Suprapubic skin (tissue), 4 donors: ENCODE measurements at places on chromosomes 16 and 17.

GRCh38 chr16:10883004-10883403 lies 6.0 kb downstream of the CIITA start:
- DNase-seq, result no peak
- no peaks in the 10 kb centered on the region for H3K36me3 ChIP-seq
- peaks cover 11% of the 10 kb centered on the region for H3K27me3 ChIP-seq
- no peak overlapping the region for H3K4me3 ChIP-seq
- H3K4me1 ChIP-seq, result peaks cover 12% of the 10 kb centered on the region
- H3K27ac ChIP-seq, result no peak overlapping the region

- H3K4me3 ChIP-seq, result no peak overlapping the region
- H3K36me3 ChIP-seq, result no peaks in the 10 kb centered on the region
- H3K27me3 ChIP-seq, result peaks cover 82% of the 10 kb centered on the region
- no peak for DNase-seq
- no peak overlapping the region for H3K27ac ChIP-seq
- peaks cover 18% of the 10 kb centered on the region for H3K4me1 ChIP-seq
These were observed 17.8 kb downstream of the ENPP7 start for GRCh38 chr17:79748295-79749099.

DNA sequence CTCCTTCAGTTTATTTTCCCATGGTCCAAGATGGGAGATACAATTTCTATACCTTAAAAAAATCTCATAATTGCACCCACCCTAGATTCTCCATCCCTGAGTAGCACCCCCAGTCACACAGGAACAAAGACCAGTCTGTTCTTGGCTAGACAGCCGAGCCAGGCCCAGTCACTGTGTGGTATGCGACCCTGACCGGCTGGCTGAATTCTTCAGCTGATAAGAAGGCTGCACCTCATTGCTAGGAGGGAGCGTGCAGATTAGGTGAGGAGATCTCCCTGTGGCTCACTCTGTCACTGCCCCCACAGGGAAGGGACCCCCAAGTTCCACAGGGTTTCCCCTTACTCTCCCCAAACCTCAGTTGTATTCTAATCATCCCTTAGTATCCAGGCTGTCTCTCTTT lies 138.7 kb downstream of the SALL1 start:
- no peak for DNase-seq
- H3K36me3 ChIP-seq, result no peaks in the 10 kb centered on the region
- no peak overlapping the region for H3K27ac ChIP-seq

- H3K27me3 ChIP-seq, result peaks cover 88% of the 10 kb centered on the region
- H3K4me3 ChIP-seq, result no peak overlapping the region
- no peak overlapping the region for H3K27ac ChIP-seq
- peaks cover 31% of the 10 kb centered on the region for H3K4me1 ChIP-seq
- DNase-seq, result no peak
These were observed 6.1 kb downstream of the NOG start for GRCh38 chr17:56599566-56599965.

DNA sequence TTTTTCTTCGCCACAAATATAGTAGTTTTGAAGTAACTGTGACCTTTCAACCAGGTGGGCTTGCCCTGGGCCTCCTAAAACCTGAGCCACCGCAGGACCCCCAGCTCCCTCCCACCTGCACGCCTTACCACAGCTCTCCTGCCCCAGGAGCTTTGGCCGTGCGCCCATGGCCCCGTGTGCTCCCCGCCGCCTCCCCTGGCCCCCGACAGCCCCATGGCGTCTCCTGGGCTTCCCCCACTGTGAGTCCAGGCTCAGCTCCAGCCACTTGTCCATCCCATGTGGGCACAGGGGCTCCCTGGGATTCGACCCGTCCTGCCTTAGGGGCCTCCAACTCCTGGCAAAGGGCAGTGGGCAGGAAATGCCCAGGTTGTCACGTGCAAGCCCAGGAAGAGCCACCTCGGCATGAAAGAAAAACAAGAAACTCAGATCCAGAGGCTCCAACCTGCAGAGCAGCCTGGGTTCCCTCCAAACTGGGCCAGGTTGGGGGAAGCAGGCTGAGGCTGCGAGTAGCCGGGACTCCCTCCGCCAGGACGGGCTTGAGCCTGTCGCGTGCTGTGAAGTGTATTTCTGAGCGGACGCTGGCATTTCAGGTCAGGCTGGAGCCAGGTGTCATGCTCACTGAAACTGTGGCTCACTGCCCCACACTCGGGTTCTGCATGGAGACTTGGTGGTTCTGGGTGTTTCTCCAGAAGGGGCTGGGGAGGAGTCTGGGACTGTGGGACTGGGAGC lies 5.8 kb downstream of the LGALS3BP start:
- DNase-seq, result no peak
- H3K27ac ChIP-seq, result no peak overlapping the region
- H3K4me1 ChIP-seq, result peaks cover 55% of the 10 kb centered on the region
- H3K27me3 ChIP-seq, result no peaks in the 10 kb centered on the region

- H3K36me3 ChIP-seq, result no peaks in the 10 kb centered on the region
- peaks cover 52% of the 10 kb centered on the region for H3K4me1 ChIP-seq
- peak overlapping the region; percentile 35 for H3K27ac ChIP-seq
- H3K27me3 ChIP-seq, result no peaks in the 10 kb centered on the region
These were observed 33.9 kb downstream of the BAHCC1 start for GRCh38 chr17:81428948-81429774.

- H3K27ac ChIP-seq, result peak overlapping the region; percentile 94
- no peaks in the 10 kb centered on the region for H3K36me3 ChIP-seq
- no peaks in the 10 kb centered on the region for H3K27me3 ChIP-seq
- no peak for DNase-seq
These were observed 217.3 kb downstream of the NTN1 start for GRCh38 chr17:9238340-9239245.

DNA sequence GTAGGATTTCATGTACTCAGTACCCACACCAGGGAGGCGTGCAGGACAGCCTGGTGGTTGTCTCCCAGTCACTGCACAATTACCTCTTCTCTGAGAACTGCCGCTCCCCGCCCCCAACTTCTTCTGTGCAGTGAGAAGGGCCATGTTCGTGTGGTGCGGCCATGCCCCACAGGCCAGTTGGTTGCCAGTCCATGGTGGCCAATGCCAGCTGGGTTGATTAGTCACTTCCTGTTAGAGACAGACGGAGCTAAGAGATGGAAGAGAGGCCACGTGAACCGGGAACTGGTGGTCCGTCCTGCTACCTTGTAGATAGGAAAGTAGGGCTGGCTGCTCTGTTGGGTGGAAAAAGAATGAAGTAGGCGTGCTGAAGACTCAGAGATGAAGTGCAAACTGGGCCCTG lies 206.5 kb downstream of the ABCC12 start:
- no peak for DNase-seq
- no peak overlapping the region for H3K27ac ChIP-seq
- no peaks in the 10 kb centered on the region for H3K36me3 ChIP-seq
- no peaks in the 10 kb centered on the region for H3K27me3 ChIP-seq
- no peak overlapping the region for H3K4me3 ChIP-seq

DNA sequence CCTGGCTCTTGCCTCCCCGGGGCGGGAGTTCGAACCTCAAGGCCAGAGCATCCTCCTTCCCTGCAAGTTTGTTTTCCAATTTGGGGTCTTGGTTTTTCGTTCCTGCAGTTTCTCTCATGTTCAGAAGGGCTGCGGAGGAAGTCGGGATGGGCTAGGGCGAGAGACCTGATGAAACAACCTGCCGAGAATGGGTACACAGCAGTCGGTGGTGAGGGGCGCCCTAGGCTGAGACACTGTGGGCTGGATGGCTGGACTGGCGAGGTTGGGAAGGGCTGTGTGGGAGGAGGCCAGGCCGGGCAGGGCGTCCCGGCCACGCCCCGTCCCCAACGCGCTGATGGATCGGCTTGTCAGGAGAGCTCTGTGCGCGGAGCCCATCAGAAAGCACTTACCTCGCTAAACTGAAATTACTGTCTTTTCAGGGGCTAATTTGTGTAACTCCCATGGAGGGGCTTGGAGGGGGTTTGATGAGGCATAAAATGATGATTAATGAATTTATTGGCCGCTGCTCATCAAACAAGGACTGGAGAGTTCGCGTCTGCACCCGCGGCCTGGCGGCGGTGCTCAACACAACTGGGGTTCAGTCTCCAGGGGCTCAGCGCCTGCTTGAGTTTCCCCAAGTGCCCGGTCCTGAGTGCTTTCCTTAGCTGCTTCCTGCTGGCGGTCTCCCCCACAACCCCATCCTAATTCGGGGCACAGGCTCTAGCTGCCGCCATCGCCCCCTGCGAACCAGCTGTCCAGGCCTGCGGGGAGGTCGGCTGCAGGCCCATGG lies 9.0 kb downstream of the IRX5 start:
- H3K4me3 ChIP-seq, result peak overlapping the region; percentile 75
- peak overlapping the region; percentile 96 for H3K27ac ChIP-seq
- H3K4me1 ChIP-seq, result peaks cover 27% of the 10 kb centered on the region
- H3K36me3 ChIP-seq, result no peaks in the 10 kb centered on the region

DNA sequence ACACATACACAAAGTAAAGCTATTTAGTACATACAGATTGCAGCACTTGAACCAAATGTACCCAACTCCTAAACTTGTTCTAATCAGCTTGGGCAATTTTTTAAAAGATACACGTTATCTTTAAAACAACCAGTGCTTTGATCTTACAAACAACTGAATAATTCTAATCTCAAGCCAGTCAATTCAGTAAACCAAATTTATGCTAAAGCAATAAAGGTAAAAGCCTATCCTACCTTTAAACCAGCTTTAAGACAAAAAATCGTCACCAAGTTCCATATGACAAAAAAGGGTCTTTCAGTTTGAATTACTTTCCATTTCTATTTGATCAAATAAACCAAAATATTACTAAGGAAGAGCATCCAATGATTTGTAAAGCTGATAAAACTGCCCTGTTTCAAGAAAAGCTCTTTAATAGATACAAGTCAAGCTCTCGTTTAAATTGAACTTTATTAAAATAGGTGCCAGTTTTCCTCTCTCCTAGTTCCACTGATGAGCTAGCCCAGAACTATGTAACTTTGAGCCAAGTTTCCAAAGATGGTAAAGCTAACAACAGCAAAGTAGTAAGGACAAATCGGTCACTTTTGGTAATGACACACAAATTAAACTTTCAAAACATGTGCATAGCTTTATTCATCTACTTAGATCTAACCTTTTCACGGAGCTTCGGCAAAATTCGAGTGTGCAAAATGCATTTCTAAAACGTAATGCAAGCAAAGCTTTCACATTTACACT lies 10.2 kb downstream of the CRYBA1 start:
- no peaks in the 10 kb centered on the region for H3K27me3 ChIP-seq
- DNase-seq, result no peak
- H3K27ac ChIP-seq, result no peak overlapping the region
- no peak overlapping the region for H3K4me3 ChIP-seq
- H3K4me1 ChIP-seq, result peaks cover 50% of the 10 kb centered on the region

DNA sequence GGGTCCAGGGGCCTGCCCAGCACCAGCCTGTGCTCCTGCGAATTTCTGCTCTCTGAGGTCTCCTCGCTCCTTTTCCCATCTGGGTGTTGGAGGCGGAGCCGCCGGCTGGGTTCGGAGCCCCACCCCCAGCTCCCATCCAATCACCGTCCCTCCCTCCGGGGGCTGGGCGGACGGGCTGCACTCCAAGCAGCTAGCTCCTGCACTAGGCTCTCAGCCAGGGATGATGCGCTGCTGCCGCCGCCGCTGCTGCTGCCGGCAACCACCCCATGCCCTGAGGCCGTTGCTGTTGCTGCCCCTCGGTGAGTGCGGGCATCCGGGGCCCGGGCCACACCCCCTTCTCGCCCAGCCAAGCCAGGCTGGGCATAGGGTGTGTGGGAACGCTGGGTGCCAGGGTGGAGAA lies at the start of gene NRN1L:
TSS of gene NRN1L (plus strand) at position 202 of the 400 bp plus-strand sequence. CDS start at position 221, 19 bp downstream.
- H3K4me1 ChIP-seq, result peaks cover 16% of the 10 kb centered on the region
- H3K27ac ChIP-seq, result no peak within 1 kb of the TSS
- H3K27me3 ChIP-seq, result no peaks in the 10 kb centered on the region
- DNase-seq, result peak; percentile 91
- H3K4me3 ChIP-seq, result peak within 1 kb of the TSS; percentile 16

DNA sequence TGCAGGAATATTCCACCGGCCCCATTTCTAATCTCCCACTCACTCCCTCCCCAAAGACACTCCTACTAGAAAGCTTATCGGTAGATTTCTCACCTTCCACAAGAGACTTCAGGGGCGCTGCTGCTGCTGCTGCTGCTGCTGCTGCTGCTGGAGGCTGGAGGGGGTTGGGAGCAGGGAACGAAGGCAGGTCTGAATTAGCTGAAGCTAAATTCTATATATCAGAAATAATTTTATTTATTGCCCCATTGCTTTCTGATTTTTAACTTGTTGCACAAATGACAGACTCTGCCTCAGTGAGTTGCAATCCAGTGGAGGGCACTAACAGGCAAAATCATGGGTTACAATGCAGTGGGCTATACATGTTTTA lies 25.8 kb upstream of the HLF start:
- no peaks in the 10 kb centered on the region for H3K27me3 ChIP-seq
- H3K36me3 ChIP-seq, result no peaks in the 10 kb centered on the region
- DNase-seq, result no peak
- peaks cover 32% of the 10 kb centered on the region for H3K4me1 ChIP-seq
- H3K4me3 ChIP-seq, result peak overlapping the region; percentile 44

DNA sequence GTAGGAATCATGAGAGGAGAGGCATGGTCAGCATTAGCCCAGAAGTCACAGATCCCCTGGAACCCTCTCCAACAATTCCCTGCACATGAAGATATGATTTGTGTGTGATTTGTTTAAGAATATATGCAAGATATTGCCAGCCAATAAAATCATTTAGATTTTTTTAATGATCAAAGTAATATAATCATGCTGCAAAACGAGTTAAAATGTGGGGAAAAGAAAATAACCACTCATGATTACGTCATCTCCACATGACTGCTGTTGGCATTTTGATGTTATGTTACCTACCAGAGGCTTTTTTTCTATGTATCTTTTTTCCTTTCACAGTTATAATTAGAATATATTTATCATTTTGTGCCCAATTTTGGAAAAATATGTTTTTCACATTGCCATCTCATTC lies 22.4 kb downstream of the SLC35G3 start:
- H3K27me3 ChIP-seq, result no peaks in the 10 kb centered on the region
- H3K4me3 ChIP-seq, result no peak overlapping the region
- DNase-seq, result no peak
- peaks cover 5% of the 10 kb centered on the region for H3K4me1 ChIP-seq
- no peaks in the 10 kb centered on the region for H3K36me3 ChIP-seq

- no peak overlapping the region for H3K27ac ChIP-seq
- no peak for DNase-seq
- H3K36me3 ChIP-seq, result no peaks in the 10 kb centered on the region
- H3K4me3 ChIP-seq, result no peak overlapping the region
These were observed 5.4 kb downstream of the TNP2 start for GRCh38 chr16:11263737-11264136.

- peaks cover 60% of the 10 kb centered on the region for H3K36me3 ChIP-seq
- no peak for DNase-seq
- no peaks in the 10 kb centered on the region for H3K27me3 ChIP-seq
- no peak overlapping the region for H3K4me3 ChIP-seq
These were observed 8.2 kb downstream of the SLC46A1 start for GRCh38 chr17:28397687-28398279.

- no peaks in the 10 kb centered on the region for H3K27me3 ChIP-seq
- H3K36me3 ChIP-seq, result peaks cover 91% of the 10 kb centered on the region
- H3K27ac ChIP-seq, result no peak overlapping the region
- no peak for DNase-seq
These were observed 18.9 kb downstream of the OGFOD1 start for GRCh38 chr16:56470232-56470631.

GRCh38 chr17:35645923-35646322 lies 58.8 kb downstream of the AP2B1 start:
- H3K36me3 ChIP-seq, result peaks cover 45% of the 10 kb centered on the region
- no peaks in the 10 kb centered on the region for H3K27me3 ChIP-seq
- H3K4me3 ChIP-seq, result no peak overlapping the region
- H3K27ac ChIP-seq, result no peak overlapping the region
